Ascending aorta (tissue), 2 donors: ENCODE measurements at places on chromosomes 7 and 10. TPM values are rescaled to one million over a fixed set of nuclear protein-coding genes. Genes with fewer than 3 reads are reported as not detected.

Gene IFIT1
- total RNA-seq: 28.5 TPM

Gene CLEC5A
- 0.64 TPM for total RNA-seq

Gene FAM13C
- 10.7 TPM for total RNA-seq

Gene DNAH11
- 0.75 TPM for total RNA-seq

Gene RAB19
- not detected for total RNA-seq

Gene EPHA1
- not detected for total RNA-seq

Gene OR9A2
- total RNA-seq: not detected

Gene A1CF
- total RNA-seq: not detected

Gene PTF1A
- not detected for total RNA-seq

Gene EIF5AL1
- total RNA-seq: 0.21 TPM

Gene ICA1
- total RNA-seq: 18.3 TPM

Gene PNLIPRP1
- total RNA-seq: not detected

Gene CALN1
- 1.2 TPM for total RNA-seq

Gene SPDYE1
- not detected for total RNA-seq

Gene LDB3
- total RNA-seq: 27.4 TPM

Gene GFRA1
- 7.0 TPM for total RNA-seq

Gene CFAP69
- total RNA-seq: 0.85 TPM

Gene ZNF727
- total RNA-seq: not detected
